ENCODE measurements at places on chromosomes 11 and 22.

DNA sequence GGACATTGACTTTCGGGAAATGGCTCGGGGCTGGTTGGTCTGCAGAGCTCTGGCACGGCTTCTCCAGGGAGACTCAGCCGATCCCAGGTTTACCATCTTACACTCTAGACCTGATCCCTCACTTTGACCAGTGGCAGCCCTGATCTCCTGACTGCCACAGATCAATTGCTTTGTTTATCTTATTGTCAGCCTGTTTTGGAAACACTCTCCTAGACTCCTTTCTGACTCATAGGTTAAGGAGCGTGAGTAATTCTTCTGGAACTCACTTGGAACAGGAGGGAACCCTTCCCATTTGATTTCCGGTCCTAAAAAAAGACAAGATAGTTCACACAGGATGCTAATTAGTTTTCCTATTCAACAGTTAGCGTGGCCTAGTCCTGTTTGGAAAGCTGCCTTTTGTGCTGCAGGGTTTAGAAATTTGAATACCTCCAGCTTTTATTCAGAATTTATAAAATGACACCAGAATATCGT is 16.0 kb upstream of the BMAL1 start:
- DNase-seq = no peak

GRCh38 chr22:25110846-25111578 is 88.6 kb upstream of the CRYBB3 start:
- DNase-seq = peak; percentile 1

DNA sequence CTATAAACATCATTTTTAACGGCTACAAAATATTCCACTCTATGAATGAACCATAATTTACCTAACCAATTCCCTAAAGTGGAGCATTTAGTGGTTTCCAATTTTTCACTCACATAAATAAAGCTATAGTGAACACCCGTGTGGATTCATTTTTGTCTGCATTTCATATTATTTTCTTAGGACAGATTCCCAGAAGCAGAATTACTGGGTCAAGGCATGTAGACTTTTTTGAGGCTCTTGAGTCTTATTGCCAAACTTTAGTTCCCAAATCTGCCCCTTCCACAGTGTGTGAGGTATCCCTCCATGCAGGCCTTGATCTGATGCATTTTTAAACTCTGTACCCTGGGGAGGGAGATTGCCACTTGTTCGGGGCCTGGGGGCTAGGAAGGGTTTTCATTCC is 198.2 kb downstream of the TENM4 start:
- DNase-seq = no peak

- DNase-seq = no peak
Measured at GRCh38 chr11:130801333-130802122, 114.8 kb downstream of the SNX19 start.

- DNase-seq = no peak
Measured at GRCh38 chr11:77854838-77855237, 33.9 kb downstream of the AAMDC start.

GRCh38 chr11:132873841-132874240 is 658.5 kb downstream of the OPCML start:
- no peak for DNase-seq

DNA sequence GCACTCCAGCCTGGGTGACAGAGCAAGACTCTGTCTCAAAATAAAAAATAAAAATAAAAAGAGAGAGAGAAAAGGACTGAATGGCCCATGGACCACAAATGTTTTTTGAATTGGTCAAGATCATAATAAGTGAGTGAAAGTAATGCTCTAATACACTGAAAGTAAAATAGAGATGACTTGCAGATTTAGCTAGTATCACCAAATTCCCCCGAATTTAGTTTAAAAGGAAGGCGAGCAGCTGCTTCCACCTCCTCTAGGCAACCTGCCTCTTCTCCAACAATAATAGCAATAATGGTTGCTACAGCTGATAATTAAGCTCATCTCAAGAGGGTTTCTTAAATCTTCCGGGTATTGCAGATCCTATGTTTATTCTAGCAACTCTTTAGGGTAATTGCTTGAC is 36.8 kb downstream of the CELF1 start:
- no peak for DNase-seq

- no peak for DNase-seq
Measured at GRCh38 chr22:19022755-19023154, 86.7 kb upstream of the PRODH start.

- no peak for DNase-seq
Measured at GRCh38 chr22:33504941-33505625, 415.2 kb downstream of the LARGE1 start.

DNA sequence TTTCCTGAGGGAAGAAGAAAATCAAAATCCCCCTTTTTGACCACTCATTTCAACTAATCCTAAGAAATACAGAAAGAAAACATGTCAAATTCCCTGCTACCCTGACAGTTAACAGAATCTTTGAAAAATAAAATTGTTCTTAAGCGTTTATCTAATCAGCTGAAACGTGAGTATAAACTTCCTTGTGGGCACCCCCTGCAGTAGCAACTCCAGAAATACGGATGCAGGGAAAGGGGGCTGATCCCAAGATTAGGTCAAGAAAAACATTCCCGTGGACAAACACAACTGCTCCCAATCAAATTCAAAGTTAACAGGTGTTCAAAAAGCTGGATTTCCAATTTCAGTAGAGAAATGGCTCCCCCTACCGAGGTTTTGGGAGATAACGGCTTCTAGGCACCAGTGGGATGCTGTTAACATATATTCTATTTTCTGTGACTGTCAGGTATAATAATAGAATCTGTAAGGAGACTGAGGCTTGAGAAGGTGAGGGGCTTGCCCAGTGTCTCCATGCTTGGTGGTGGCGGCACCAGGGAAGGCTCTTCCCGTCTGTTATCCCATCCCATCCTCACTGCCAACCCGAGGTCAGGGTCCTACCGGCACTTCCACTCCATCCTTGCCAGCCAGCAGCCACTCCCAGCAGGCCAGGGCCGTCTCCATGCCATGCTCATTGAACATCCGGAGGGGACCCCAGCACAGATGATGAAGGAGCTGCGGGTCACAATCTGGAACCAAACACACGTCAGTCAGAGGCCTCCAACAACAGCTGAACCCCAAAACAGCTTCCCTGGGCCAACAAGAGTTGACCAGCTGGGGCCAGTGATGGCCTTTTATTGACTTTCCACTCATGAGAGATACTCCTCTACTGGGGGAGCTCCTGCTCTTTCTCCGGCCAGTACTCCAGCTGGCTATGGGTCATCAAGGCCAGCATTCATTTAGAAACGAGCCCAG is 32.0 kb upstream of the SERPIND1 start:
- DNase-seq = no peak

DNA sequence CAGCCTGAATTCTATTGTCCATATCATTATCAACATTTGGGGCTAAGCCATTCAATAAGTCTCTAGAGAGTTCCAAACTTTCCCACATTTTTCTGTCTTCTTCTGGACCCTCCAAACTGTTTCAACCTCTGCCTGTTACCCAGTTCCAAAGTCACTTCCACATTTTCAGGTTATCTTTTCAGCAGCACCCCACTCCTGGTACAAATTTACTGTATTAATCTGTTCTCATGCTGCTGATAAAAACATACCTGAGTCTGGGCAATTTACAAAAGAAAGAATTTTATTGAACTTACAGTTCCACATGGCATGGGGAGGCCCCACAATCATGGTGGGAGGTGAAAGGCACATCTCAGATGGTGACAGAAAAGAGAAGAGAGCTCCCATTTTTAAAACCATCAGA is 5.8 kb downstream of the OR5AK2 start:
- DNase-seq = no peak

- DNase-seq = no peak
Measured at GRCh38 chr22:42610186-42610585, 4.5 kb downstream of the POLDIP3 start.

DNA sequence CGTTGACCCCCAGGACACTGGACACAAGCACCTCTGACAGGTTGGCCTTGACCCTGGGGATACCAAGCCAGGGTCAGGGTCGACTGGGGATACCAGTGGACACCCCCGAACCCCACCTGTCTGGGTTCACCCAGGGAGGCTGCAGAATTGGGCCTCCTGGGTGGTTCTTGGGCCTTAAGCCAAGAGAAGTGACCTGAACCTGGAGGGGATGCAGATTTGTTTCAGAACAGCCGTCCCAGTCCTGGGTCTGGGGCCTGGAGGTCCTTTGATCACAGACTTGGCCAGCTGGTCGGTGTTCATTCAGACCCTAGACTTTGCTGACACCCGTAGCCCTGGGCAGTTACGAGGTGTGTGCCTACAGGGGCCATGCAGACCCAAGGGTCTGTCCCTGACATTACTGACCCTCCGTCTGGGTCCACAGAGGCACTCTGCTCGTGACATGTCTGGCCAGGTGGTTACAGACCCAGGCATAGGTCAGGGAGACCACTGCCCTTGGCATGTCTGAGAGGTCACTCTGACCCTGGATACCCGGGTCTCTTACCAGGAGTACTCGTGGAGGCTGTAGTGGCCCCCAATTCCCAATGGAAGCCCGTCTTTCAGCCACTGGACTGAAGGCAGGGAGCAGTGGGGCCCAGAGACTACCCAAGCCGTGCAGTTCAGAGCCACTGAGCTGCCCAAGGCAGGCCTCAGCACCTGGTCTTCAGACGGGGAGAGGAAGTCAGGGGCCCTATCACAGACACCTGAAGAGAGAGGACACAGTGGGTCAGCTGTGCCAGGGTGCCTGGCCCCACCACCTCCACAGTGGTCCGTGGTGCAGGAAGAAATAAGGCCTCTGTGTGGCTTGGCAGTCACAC is 6.4 kb downstream of the SIGIRR start:
- DNase-seq = no peak

GRCh38 chr11:85787168-85787567 is 23.8 kb downstream of the SYTL2 start:
- no peak for DNase-seq

DNA sequence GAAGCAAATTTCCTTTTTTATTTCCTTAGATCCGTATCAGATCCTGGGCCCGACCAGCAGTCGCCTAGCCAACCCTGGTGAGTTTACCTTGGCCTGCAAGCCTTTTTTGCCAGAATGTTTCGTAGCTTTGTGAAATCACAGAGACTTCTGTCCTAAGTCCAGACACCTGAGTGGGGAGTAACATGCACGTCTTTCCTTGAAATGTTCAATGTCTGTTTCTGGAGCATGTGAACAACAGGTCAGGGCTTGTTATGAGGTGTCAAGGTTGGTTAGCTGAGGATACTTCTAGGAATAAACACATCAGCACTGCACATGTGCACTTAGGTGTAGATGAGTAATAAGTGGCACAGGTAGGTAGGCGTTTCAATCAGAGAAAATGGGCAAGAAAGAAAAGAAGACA is 58.0 kb downstream of the KCNJ1 start:
- no peak for DNase-seq

DNA sequence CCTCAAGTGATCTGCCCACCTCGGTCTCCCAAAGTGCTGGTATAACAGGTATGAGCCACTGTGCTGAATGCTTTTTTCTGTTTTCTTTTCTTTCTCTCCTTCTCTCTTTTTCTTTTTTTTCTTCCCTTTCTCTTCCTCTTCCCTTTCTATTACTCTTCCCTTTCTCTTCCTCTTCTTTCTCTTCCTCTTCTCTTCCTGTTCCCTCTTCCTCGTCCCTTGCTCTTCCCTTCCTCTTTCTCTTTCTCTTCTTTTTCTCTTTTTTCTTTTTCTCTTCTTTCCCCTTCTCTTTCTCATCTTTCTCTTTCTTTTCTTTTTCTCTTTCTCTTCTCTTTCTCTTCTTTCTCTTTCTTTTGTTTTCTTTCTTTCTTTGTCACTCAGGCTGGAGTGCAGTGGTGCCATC is 1.2 kb downstream of the OOSP1 start:
- no peak for DNase-seq

GRCh38 chr11:64323373-64323772 is 5.5 kb downstream of the PRDX5 start:
- no peak for DNase-seq

DNA sequence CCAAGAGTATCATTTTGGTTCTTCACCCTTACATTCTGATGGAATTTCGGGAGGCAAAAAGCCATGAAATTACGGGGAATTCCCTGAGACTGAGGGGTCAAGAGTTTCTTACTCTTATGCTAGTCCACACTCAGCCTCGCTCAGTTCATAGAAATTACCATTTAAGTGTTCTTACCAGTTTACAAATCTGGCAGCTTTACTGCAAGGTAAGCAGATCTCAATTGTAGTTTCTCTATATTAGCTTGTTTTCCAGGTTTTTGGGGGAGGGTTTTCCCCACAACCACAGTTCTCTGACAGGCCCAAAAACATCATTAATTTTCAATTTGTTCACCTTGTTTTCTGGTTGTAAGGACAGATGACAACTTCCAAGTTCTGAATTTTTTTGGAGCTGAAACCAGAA is 1028.4 kb downstream of the FAM181B start:
- DNase-seq = no peak

DNA sequence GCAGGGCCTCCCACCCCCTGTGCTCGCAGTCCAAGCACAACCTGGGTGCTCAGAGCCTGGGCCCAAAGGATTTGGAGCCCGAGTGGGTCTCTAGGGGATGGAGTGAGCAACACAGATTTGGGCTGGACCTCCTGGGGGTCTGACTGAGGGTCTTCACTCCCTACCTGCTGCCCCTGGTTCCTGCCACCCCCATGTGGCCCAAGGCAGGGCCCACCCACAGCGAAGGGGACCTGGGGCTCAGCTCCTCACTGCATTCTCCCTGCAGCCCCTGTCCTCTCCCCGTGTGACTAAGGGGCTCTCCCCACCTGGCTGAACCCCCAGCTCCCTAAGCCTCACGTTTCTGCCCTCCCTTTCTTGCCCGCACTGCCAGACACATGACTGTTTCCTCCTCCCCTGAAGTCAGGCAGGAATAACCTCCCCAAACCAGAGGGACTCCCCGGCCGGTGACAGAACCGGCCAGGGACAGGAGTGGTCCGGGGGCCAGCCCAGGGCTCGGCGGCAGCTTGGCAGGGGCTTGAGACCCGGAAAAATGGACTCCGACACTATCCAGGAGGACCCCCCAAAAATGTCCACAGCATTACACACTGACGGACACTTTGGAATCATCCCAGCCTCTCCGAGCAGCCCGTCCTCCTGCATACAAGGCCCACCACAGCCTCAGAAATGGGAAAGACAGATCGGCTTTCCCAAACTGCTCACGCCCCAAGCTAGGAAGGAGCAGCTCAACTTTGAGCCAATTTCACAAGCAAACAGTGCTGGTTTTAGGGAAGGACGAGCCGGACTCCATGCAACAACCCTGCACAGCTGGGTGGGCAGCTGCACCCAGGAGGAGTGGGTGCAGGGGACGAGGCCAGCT is 57.8 kb downstream of the BRD1 start:
- DNase-seq = no peak

GRCh38 chr11:59765068-59765735 is 10.0 kb downstream of the STX3 start:
- no peak for DNase-seq

All from activated CD8-positive, alpha-beta memory T cell treated with anti-CD3 and anti-CD28 coated beads for 4 hours (primary cell).